ENCODE measurements at places on chromosomes 16 and 17.
A peak's percentile ranks its signal among the peaks of the same experiment; 100 is the strongest.

GRCh38 chr17:50364715-50365114, 8.3 kb downstream of the MRPL27 start:
- no peak for DNase-seq

- no peak for DNase-seq
Observed at GRCh38 chr17:81948635-81949378, 1.8 kb upstream of the MYADML2 start.

DNA sequence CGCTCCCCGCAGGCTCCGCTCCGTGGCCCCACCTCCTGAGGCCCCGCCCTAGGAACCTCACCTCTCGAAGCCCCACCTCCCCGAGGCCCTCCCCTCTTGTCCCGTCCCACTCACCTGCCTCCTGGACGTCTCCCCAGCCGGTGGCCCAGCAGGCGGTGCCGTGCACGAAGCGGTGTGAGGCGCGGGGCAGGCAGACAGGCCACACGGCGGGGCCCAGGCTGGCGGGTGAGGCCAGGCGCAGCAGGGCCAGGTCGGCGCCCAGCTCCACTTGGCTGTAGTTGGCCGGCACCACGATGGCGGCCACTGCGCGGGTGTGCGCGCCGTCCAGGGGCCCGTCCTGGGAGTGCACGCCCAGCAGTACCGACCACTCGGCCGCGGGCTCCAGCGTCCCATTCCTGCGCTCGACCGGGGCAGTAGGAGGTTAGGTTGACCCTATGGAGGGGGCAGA, 1.6 kb downstream of the PRSS36 start:
- no peak for DNase-seq

DNA sequence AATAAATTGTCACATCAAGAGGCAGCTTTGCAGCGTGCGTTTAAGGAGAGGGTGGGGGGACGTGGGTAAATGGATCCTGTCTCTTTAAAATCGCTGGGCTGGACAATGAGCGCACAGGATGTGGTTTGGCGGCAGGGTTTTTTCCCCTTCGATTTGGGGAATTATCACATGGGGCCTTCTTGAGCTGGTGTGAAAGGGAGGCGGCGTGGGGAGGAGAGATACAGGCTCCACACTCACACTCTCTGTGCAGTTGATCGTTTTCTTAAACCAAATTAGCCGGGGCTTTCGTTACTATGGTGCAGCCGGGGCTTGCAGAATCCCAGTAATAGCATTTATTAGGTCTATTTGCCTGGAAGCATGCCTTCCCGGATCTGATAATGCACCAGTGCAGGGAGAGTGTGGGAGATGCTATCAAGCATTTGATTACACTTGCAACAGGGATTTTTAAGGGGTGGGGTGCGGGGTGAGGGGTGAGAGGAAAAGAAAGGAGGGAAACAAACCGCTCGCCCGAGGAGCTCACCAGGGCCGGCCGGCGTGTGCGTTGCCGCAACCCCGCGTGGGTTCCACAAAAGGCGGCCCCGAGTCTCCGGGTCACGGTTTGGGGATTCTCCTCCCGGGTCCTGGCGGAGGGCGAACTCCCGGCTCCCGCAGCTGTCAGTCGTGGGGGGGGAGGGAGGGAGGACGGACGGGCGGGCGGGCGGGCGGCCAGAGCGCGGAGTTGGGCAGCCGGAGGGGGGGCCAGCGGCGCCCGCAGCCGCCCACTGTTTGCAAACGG, 58.8 kb upstream of the GSE1 start:
- DNase-seq = peak; percentile 66

DNA sequence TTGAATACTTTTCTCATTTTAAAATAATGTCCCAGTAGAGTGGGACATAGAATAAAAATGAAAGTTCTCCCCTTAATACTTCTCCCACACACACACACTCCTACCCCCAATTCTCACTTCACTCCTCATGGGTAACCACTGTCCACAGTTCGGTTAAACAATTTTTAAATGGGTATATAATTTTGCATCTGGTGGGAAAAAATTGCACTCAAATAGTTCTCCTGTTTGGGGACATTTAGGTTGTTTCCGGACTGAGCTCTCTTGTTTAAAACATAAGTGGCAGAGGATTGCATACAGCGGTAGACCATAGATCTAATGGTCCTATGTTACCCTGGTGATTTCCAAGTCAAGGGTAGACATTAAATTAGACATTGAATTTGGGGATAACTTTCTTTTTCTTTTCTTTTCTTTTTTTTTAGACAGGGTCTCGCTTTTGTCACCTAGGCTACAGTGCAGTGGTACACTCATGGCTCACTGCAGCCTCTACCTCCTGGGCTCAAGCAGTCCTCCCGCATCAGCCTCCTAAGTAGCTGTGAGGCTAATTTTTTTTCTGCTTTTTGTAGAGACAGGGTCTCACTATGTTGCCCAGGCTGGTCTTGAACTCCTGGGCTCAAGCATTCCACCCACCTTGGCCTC, 138.3 kb downstream of the SOCS1 start:
- no peak for DNase-seq

GRCh38 chr17:9408868-9409829, 166.5 kb downstream of the STX8 start:
- no peak for DNase-seq

DNA sequence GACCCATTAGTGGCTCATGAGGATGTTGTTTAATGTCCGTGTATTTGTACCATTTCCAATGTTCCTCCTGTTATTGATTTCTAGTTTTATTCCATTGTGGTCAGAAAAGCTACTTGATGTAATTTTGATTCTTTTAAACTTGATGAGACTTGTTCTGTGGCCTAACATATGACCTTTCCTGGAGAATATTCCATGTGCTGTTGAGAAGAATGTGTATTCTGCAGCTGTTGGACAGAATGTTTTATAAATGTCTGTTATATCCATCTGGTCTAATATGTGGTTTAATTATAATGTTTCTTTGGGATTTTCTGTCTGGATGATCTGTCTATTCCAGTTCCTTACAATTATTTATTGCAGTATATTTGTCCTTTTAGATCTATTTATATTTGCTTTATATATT, 2.9 kb upstream of the ABCA10 start:
- DNase-seq = no peak

DNA sequence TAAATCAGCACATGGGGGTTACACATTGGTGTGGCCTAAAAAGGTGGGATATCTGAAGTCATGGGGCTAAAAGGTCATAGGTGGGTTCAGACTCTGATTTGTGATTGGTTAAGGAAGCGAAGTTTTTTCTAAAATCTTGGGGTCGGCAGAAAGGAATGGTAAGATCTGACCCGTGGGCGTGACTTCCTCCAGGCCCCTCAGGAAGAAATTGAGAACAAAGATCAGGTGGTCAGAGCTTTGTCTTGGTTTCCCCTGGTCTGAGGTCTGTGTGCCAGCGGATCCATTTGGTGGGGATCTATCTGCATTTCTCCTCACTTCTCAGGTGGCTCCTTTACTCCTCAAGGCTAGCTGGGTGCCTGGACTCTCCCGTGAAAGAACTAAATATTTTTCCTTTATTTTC, 302.8 kb downstream of the ABCC12 start:
- no peak for DNase-seq

GRCh38 chr16:27407133-27407532, 5.2 kb downstream of the IL21R start:
- no peak for DNase-seq

GRCh38 chr16:5381481-5381880, 283.9 kb upstream of the EEF2KMT start:
- no peak for DNase-seq

DNA sequence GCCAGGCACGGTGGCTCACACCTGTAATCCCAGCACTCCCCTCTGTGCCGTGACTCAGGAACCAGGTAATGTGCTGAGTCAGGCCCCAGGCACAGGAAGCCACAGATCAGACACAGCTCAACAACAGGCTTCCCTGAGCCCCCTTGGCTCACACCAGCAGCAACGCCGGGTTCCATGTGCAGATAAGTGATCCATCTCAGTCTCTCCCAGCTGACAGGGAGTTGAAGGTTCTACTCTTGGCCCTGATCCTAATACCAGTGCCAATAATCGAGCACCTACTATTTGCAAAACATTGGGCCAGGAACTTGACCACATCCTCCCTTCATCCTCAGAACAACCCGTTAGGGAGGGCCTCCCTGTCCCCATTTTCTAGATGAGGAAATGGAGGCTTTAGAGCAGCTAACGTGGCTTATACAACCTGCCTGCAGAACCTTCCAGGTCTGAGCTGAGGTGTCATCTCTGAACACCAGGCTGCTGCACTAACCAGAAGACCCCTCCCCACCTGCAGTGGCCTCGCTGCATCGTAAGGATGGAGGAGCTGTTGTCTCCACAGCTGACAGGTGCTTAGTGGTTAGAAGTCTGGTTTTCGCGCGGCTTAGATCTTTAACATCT, 64.8 kb upstream of the AMZ2 start:
- DNase-seq = no peak

GRCh38 chr17:21025451-21025850, 17.4 kb downstream of the USP22 start:
- DNase-seq = no peak

DNA sequence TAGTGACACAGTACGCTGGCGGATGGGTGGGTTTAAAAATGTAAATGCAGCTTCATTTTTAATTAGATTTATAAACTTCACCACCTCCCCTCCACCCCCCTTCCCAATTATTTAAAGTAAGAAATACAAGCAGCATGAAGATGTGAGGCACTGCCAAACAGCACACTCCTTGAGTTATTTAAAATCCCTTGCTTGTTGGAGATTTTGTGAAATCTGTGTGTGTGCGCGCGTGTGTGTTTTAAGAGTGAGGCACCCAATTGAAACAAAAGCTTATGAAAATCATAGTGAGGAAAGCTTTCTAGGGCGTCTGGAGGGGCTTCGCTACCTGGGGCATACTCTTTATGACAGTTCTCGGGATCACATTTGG, 219.6 kb upstream of the IRX3 start:
- no peak for DNase-seq

DNA sequence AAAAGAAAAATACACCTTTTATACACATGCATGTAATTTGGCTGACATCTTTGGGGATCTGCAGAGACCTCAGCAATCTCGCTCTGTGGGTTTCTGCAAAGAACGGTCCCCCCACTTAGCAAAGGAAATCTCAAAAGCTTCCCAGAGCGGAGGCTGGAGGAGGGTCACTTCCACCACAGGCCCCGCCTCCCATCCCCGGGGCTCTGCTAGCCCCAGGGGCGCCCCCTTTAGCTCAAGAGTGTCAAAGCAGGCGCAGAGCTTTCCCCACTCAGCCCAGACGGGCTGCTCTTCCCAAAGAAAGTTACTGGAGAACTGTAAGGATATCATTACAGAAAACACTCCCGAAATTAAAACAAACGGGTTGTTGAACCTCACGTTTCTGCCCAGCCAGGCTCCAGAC, 11.4 kb downstream of the SLC13A5 start:
- no peak for DNase-seq

DNA sequence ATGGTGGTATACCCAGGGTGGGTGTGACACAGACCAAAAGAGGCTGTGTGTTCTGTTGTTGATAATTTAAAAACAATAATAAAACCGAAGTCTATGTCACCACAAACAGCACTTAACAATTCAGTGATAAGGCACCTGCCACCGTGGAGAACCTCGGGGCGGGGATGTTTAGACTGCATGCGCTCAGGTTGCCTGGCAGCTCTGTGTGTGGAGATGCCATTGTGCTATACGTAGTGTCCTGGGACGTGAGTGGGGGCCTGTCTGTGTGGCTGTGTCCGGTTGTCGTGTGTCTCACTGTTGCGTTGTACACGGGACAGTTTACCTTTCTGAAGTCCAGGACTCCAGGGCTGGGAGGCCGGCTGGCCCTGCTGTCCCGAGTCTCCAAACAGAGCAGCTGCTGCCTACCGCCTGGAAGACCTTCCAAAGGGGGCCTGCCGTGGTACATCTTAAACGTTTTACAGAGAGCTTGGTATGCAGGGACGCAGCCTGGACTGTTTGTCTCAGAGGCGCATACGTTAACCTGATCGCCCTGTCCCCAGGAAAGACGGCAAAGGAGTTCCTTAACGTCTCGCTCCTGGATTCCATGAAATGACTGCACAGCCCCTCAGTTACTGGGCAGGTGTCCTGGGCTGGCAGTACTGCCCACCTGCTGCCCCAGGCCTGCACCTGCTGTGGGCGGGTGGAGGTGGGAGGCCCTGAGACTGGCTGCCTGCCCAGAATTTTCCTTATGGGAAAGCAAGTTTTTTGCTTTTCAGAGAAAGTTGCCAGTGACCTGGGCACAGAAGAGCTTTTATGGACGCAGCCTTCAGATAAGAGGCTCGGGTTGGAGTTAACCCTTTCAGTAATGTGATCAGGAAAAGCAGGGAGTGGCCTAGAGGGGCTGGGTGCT, 19.0 kb downstream of the SPIRE2 start:
- no peak for DNase-seq

DNA sequence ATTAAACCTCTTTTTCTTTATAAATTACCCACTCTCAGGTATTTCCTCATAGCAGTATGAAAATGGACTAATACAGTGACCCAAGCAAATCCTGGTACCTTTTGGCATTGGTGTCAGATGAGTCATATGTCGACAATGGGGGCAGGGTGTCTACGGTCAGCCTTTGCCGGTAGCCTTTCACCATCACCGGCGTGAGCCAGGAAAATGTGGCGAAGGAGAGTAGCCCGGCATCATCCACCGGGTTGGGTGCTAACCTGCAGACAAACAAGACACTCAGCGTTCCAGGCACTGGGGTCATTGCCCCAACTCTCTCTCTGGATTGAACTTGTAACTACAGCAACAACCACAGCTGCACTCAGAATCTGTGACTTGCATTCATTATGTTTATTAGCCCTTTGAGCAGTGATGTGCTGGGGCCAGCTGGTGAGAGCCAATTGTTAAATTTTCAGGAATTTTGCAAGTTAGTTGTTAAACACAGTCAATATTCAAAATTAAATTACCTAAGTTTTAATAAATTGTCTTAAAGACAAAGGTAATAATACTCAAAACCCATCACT, 11.9 kb downstream of the ABCC12 start:
- no peak for DNase-seq

- DNase-seq = no peak
Observed at GRCh38 chr16:4142268-4142667, 26.0 kb upstream of the ADCY9 start.

- DNase-seq = no peak
Observed at GRCh38 chr16:49003992-49004391, 277.6 kb downstream of the CBLN1 start.

- no peak for DNase-seq
Observed at GRCh38 chr16:79069121-79069520, 531.4 kb downstream of the MAF start.

DNA sequence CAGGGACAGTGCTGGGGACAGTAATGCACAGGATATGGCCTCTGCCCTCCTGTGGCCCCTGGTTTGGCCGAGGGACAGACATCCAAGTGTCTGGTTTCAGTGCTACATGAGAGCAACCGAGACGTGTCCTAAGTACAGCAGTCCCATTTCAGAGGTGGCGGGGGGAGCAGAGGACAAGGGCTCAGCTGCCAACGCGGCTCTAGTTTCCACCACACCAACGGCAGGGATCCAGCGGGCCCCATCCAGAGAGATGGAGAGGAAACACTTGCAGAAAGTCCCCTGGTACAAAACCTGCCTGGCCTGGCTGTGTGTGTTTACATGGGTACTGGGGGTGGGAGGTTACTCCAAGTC, 125.8 kb upstream of the SMURF2 start:
- no peak for DNase-seq

- DNase-seq = no peak
Observed at GRCh38 chr17:14014657-14015056, 54.6 kb upstream of the COX10 start.

GRCh38 chr17:72775919-72776318, 316.6 kb downstream of the SLC39A11 start:
- no peak for DNase-seq

GRCh38 chr17:57431415-57431814, 175.1 kb downstream of the MSI2 start:
- no peak for DNase-seq

Measured in GM04504 (cell line).